ENCODE measurements at places on chromosomes 7 and 10.

- no peak for DNase-seq
These were observed 1.8 kb upstream of the VAX1 start for GRCh38 chr10:117139581-117140524.

DNA sequence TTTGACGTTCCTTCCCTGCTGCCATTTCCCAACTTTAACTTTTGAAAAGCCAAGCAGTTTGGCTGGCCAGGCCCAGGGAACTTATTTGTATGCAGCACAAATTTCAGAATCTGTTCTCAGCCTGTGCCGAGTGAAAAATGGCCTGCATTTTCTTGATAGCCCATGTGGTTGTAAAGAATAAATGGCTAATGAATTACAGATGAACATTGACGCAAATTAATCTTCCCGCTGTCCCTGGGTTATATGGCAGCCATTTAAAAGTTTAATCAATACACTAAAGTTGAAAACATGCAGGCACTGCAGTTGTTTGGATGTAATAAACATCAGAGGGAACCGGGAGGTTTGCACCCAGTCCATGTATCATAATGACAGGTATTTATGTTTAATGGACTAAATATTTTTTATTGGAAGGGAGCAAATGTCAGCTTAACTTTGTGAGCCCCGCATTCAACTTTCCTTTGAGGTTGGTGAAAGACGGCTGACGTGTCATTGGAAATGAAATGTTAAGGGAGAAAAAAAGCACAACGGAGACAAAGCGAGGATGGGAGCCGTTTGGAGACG lies 1092.4 kb downstream of the LRMDA start:
- no peak for DNase-seq

DNA sequence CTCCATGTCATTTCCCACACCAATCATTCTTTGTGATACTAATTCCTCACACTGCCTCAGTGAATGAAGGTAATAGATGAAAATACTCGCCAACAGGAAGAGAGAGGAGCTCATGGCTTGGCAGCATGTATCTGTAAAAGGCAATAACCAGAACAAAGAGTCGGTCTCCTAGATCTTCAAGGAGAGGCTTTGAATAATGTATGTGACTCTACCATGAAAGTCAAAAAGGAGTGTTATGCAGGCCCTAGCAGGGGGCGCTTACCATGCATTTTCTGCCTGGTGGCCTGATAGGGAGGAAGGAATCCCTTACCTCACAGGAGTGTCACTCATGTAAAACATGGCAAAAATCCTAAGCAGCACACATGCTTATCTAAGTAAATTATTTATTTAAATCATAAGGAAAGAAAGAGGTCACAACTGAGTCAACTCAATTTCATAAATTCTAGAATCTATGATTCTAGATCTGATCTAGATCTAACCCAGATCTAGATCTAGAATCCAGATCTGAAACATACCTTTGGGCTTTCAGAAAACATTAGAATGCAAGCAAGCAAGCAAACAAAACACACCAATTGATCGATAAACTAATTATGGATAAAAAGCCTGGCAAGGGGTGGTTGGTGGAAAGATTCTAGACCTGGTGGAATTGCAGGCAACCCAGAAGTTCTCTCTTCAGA lies 226.3 kb upstream of the KLF6 start:
- no peak for DNase-seq

DNA sequence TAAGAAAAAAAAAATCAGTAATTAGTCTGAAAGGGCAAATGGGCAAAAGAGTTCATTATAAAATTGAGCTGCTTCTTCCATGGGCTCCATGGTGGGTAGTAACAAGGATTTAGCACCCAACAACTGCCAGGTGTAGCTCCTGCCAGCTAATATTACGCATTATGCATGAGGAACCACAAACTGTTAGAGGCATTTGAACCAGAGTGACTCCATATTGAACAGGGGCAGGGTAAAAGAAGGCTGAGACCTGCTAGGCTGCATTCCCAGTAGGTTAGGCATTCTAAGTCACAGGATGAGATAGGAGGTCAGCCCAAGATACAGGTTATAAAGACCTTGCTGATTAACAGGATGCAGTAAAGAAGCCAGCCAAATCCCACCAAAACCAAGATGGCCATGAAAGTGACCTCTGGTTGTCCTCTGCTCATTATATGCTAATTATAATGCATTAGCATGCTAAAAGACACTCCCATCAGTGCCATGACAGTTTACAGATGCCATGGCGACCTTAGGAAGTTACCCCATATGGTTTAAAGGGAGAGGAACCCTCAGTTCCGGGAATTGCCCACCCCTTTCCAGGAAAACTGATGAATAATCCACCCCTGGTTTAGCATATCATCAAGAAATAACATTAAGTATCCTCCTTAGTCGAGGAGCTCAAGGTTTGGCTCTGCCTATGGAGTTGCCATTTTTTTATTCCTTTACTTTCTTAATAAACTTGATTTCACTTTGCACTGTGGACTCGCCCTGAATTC lies 8.7 kb upstream of the PAPSS2 start:
- DNase-seq, result no peak

GRCh38 chr10:118607768-118608354 lies 12.4 kb upstream of the PRLHR start:
- no peak for DNase-seq

DNA sequence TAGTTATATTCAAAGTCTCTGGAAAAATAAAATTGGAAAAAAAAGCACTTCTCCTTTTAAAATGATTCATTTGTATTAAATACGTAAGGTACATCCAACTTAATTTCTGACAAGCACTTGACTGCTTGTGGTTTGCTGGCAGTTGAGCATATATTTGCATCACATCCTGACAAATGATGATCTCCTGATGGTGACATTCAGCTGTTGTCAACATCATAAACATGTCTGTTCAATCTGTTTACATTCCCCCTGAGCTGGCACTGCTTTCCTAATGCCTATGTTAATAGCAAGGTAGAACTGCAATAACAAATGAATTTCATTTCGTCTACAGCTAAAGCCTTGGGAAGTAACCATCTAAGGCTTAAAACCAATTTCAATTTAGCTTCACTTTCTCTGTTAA lies 24.4 kb downstream of the TSPAN12 start:
- DNase-seq, result no peak

All from activated CD4-positive, alpha-beta memory T cell treated with anti-CD3 and anti-CD28 coated beads for 36 hours (primary cell).